ENCODE measurements at places on chromosomes 3 and 15.

DNA sequence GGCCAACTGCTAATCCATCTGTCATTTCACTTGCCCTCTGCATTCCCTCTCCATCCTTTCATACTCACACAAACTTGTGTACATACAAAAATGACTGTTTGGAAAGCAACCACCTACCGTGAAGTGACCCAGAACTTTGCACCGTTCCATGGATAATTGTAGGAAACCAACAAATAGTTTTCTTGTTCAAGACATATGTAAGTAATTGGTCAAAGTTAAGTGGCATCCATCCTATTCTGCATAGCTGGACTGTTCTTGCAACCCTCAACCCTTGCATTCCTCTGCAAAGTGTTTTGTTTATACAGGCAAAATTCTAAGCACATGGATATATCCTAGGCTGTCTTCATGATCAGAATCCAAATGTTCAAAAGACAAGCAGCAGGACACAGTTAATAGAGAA is 592.5 kb downstream of the MECOM start:
- no peak for DNase-seq

DNA sequence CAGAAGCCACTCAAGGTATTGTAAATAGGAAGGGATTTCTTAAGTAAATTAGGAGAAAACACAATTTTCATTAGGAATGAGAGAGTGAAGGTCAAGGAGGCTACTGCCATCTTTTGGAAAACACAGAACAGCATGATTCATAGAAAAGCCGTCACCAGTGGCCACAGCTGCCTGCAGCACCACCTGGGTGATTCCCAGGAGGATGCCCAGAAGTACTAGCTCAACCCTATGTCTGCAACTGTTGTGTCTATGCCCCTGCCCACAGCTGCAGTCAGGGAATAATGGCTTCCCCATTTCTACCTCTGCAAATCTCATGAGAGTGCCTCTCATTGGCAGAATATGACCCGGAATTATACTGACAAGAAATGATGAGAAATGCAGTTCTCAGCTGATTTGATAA is 300.0 kb downstream of the IGSF11 start:
- no peak for DNase-seq

DNA sequence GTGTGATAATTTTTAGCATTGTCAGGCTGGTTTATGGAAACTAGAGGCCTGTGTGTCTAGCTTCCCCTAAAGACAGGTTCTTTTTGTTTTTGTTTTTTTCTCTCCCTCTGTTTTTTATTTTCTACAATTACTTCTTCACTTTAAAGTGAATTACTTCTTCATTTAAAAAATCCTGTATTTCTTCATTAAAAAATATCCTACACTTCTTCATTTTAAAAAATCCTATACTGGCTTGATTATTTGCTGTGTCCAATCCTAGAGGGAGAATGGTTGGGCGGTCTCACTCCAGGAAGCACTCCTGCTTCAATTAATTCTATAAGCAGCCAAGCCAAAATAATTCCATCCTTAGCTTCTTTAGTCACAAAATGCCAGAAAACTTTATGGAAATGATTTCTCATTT is 11.8 kb downstream of the ATG7 start:
- DNase-seq, result no peak

DNA sequence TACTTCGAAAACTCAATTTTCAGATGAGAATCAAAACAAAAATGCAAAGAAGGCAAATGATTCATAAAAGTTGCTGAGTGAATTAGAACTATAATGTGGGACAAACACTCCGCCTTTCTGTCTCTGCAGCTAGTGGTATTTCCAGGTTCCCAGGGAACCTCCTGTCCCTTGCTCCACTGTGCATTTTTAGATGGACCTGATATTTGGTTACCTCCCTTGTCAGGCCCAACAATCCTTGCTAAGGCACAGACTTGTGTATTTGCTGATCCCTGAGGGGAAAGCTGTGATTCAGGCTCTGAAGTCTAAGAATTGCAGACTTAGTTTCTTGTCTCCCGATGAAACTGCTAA is 162.7 kb downstream of the LPP start:
- no peak for DNase-seq

GRCh38 chr3:71045212-71045916 is 538.2 kb downstream of the FOXP1 start:
- DNase-seq, result no peak

DNA sequence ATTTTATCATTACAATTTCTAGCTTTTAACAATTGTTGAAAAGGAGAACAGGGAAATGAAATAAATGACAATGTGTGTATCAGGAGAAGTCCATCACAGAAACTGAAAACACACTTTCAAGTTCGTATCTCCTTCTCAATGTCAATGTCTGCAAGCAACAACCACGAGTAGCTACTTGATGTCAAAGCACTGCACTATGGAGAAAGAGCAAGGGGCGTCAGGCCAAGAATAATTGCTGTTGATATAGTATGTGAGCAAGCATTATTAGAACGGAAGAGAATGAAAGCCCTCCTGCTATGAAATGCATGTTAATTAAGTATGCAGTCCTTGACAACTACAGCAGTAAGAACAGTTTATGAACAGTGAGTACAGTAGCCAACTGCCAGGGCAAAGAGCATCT is 1250.1 kb downstream of the ZPLD1 start:
- DNase-seq, result no peak

DNA sequence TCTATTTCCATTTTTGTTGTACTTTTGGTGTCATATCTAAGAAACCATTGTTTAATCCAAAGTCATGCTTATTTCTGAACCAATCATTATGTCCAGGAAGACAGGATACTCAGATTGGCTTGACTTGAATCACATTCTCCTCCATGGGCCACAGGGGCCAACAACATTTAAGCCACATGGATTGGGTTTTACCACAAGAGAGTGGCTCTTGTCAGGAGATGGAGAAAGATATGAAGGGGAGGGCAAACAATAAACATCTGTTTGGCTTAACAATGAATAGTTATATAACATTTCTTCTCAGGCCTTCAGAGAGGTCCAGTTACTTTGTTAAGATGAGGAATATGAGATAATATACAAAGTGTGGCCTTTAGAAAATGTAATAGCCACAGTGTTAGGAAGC is 44.6 kb downstream of the GXYLT2 start:
- DNase-seq, result no peak

- no peak for DNase-seq
Measured at GRCh38 chr15:58171476-58172061, 33.4 kb downstream of the AQP9 start.

GRCh38 chr3:64229903-64230302 is 4.6 kb upstream of the PRICKLE2 start:
- DNase-seq, result no peak

DNA sequence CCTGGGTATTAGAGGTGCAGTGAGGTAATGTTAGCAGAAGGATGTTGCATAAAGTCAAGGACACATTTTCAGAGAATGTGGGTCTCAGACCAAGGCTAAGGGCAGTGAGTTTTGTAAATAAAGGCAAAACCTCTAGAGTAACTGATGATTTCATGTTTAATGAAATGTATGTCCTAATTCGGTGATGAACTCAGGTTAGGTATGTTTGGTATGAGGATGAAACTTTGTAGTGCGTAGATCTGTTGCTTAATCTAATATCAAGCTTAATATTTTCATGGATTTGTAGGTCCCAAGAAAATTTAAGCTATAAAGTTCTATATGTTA is 3.6 kb downstream of the USP50 start:
- DNase-seq, result no peak

- no peak for DNase-seq
Measured at GRCh38 chr15:78552597-78552996, 12.4 kb downstream of the PSMA4 start.

DNA sequence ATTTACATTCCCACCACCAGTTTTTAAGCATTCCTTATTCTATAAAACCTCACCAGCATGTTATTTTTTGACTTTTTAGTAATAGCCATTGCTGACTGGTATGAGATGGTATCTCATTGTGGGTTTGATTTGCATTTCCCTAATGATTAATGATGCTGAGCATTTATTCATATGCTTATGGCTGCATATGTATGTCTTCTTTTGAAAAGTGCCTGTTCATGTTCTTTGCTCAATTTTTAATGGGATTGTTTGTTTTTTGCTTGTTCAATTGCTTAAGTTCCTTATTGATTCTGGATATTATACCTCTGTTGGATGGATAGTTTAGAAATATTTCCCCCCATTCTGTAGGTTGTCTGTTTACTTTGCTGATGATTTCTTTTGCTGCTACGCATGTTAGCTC is 16.1 kb downstream of the TBC1D5 start:
- DNase-seq, result no peak
